ENCODE measurements at places on chromosomes 6 and 20.
A peak's percentile ranks its signal among the peaks of the same experiment; 100 is the strongest.

DNA sequence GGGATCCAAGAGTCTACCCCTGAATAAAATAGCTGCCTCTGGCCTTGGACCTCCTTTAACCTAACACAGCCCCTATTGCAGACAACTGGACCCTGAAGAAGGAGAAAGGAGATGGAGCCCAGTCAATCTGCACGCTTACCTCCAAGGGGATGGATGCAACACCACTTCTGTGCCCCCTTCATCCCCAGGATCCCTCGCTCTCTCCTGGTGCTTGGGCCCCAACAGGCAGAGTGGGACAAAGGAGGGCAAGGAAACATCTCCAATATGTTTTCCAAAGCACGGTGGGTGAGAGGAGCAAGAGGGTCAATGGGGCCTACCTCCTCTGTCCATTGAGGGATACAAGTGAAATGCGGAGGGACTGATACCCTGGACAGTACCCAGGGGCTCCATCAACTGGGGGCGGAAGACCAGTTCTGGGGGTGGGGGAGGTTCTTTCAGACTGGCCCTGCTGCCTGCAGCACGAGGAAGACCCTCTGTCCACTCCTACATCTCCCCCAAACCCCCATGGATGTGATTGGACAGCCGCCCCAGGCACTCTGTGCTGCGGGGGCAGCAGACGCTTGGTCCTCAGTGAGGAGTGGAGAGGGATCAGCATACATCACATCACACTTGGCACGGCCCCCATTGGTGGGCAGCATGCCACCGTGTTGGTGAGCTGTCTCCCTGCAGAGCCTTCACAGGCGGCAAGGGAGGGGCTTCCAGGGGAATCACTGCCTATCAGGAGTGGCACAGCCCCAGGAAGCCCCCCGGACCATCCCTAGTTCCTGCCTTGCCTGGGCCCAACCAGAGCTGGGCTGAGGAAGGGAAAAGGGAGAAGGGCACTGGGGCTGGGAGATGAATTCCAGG lies 70.6 kb downstream of the MRPL14 start:
- DNase-seq, result no peak

- DNase-seq, result peak; percentile 35
Measured at GRCh38 chr20:16701296-16701695, 28.5 kb upstream of the SNRPB2 start.

DNA sequence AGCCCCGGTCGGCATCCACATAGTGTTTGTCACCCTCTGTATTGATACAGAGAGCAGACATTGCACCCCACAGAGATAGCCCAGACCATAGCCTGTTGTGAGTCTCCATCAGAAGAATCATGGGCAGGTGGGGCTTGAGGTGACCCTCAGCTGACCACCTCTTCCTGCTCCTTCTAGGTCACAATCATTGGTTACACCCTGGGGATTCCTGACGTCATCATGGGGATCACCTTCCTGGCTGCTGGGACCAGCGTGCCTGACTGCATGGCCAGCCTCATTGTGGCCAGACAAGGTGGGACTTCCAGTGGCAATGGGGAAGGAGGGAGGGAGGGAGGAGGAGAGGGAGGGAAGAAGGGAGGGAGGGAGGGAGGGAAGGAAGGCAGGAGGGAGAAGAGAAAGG lies 61.4 kb upstream of the RIN2 start:
- DNase-seq, result no peak

DNA sequence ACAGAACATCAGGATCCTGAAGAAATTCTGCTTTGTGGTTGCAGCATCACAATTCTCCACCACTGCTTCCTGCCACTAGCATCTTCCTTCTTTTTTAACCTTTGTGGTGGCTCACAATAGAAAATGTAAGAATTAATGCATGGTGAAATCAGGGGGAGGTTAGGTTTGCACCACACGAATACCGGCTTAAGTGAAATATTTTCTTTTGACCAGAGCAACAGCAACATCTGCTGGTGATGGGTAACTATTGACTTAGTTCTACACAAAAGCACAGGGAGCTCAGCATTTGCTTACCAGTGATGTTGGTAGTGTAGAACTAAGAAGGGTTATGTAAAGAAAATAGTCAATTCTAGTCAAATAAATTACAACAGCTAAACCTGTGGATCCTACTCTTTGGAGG lies 280.5 kb downstream of the SYNE1 start:
- DNase-seq, result peak; percentile 79

DNA sequence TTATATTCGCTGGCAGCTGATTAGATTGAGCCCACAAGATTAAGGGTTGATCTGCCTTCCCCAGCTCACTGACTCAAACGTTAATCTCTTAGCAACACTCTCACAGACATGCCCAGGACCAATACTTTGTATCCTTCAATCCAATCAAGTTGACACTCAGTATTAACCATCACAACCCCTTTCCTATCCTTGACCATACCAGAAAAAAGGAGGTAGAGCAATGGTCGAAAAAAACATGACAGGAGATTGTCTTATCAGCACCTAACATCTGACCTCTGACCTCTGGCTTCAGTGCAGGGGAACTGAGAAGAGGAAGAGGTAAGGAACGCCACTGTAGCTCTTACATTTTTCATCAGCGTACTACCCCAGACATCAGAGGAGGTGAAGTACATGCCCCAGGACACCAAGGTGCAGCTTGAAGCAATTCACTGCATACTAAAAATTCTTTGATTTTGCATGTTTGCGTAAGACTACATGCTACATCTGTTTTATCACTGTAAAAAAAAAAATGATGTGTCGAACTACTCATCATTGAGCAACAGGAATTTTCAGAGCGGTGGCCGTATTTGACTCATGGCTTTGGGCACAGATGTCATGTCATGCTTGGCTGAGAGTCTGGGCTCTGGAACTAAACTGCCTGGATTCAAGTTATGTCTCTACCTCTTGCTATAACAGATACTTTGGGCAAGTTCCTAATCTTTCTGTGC lies 188.0 kb upstream of the TAB2 start:
- no peak for DNase-seq

DNA sequence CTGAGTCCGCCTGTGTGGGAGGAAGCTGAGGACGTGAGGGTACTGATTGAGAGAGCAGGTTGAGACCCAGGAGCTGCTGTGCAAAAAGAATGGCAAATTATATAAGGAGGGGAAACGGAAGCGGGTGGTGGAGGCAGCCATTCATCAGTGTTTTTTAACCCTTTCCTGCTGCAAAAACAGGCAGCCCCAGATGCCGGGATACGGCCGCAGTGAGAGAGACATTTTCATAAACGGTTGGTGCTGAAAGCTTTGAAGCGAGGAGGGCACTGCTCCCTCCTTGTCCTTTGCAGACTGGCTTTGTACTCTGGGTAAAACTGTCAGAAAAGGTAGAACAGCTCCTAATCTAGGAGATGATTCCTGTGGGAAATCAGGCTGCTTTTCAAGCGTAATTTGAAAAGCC lies 56.4 kb downstream of the TTI1 start:
- DNase-seq, result no peak

DNA sequence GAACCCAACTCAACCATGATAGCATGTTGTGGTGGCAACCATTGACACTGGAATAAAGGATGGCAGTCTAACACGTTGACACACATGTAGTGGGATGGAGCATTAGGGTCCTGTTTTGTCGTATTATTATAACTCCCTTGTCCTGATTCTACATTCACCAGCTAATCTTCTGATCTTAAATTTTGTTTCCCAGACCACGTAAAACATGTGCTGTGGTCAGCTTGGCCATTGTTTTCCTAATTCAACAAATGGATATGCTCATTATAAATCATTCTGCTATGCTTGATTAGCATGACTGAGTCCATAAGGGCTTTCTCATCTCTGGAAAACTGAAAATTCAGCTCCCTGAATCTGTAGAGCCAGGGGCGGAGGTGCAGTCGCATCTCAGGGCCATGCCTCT lies 15.0 kb downstream of the MRAP2 start:
- DNase-seq, result no peak

DNA sequence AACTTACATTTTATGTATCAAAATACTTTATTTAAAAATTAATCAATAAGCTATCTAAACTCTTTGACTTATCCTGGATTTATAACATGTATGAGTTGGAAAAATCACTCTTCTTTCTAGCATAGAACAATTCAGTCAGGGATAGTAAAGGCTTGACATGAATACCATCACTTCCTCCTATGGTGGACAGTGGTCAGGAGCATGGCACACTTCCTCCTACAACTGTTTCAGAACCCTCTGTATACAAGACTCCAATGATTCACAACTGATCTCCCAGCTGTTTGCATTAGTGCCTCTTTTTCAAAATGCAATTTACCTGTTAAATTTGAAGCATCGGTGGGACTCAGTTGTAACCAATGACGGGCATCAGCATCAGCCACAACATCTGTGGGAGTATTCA lies 129.7 kb downstream of the RALGAPA2 start:
- DNase-seq, result no peak

GRCh38 chr6:106556368-106556960 lies 72.8 kb downstream of the RTN4IP1 start:
- DNase-seq, result peak; percentile 35

- no peak for DNase-seq
Measured at GRCh38 chr6:13635948-13636658, 21.0 kb downstream of the NOL7 start.

DNA sequence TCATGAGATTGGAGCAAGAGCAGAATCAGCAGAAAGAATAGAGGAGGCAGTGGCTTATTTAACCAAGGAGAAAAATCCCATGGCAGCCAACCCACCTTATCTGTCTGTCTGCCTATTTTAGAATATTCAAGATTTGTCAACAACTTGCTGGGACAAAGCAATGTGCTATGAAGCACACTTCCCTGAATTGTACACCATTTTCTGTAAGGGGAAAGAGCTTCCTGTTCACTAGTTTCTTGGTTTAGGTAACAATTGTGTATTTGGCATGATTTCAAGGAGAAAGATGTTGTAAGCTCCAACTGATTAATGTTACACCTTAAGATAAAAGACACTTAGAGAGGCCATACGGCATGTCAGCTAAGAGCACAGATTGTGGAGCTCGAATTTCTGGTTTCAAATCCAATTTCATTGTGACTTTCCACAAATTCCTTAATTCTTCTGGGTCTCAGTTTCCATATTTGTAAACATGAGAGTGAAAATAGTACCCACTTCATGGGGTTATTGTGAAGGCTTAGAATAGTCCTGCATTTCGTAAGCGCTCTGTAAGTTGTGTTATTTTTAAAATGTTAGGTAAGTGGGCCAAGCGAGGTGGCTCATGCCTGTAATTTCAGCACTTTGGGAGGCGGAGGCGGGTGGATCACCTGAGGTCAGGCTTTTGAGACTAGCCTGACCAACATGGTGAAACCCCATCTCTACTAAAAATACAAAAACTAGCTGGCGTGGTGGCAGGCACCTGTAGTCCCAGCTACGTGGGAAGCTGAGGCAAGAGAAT lies 4.8 kb upstream of the MUC22 start:
- no peak for DNase-seq

DNA sequence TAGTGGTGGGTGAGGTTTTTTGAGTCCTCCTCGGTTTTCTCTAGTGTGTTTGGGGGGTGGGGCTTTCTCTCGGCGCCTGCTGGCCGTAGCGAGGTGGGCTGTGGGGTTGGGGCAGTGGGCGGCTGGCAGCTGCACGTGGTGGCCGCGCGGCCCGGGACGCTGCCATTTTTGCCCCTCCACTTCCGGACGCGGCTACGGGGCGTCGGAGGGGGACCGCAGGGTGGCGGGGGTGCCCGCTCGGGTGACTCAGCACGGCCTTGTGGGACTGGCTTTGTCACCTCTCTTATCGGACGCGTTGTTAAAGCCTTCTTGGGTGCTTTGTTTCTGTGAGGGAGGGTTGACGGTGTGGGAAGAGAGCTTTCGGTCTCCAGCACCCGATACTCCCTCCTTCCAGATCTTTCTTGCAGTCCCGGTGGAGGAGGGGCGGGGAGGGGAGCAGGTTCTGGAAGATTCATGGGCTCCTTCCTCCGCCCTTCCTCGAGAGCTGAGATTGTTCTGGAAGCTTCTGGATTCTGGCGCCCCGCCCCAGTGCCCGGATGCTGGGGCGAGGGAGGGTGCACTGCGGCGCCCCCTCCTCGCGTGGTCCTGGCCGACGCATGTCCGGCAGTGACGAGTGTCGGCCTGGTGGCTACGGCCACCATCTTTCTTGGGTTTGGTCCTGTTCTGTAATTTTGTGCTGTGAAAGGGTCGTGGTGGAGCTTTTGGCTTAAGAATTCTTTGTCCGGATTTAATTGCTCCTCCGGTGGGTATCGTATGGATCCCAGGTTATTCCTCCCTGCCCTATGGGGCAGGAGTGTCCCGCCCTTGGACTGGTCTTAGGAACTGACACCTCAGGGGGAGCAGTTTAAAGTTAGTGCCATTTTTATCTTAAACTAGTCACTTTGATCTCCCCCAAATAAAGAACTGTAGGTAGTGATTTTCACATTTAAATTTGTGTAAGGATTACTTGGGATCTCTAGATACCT lies 719 bp downstream of the HSP90AB1 start:
- peak; percentile 33 for DNase-seq

DNA sequence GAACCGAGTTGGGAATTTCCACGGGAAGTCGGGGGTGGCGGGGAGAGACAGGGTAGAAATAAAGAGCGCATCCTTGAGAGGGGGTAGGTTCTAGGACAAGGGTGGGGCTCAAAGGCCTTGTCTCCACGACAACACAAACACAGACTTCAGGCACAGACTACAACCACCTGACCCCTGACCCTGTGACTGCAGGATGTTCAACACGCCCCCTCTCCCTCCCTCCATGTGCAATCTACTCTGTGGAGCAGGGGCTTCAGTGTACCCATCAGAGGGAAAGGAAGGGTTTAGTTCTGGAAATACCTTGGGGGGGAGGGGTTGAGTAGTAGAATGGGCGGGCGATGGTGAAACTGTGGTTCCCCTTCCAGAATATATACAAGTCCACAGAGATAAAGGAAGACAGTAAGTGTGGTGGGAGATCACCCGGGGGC lies 651 bp upstream of the TAPBP start:
- DNase-seq, result no peak

DNA sequence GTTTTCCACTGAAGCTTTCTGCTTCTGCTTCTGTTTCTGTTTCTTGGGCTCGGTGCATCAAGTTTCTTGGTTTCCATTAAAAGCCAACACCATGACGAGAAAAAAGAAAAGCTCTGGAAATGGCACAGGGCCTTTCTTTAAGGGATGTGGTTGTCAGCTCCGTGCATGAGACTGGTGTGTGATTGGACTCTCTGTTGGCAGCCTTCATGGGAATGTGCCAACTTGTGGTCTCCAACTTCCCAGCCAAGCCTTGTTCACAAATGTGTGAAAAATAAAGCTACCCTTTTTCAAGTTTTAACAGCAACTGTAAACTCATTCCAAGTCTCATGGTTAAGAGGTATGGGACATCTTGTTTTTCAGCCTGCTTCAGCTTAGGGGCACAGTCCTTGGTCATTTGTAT lies 68.7 kb upstream of the CST7 start:
- DNase-seq, result no peak

DNA sequence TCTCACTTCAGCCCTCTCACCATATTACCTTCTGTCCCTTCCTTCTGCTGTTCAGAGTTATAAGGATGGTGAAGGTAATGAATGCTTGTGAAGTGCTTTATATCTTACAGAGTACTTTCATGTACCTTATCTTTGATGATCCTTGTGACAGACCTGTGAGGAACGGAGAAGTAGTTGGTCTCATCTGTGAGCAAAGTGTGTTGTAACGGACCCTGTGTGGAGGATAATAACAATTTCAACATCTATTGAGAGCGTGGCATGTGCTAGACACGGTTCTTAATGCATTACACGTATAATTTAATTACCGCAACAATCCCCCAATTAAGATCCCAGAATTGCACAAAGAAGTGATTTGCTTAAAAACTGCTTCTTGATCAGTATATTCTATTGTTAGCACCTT lies 124.6 kb downstream of the ANKS1A start:
- DNase-seq, result no peak

- DNase-seq, result no peak
Measured at GRCh38 chr6:15359335-15359862, 113.5 kb downstream of the JARID2 start.

- no peak for DNase-seq
Measured at GRCh38 chr20:4007383-4008025, 7.9 kb downstream of the RNF24 start.
